AG08396 (cell line): ENCODE measurements at places on chromosomes 5 and 9.
A peak's percentile ranks its signal among the peaks of the same experiment; 100 is the strongest.

DNA sequence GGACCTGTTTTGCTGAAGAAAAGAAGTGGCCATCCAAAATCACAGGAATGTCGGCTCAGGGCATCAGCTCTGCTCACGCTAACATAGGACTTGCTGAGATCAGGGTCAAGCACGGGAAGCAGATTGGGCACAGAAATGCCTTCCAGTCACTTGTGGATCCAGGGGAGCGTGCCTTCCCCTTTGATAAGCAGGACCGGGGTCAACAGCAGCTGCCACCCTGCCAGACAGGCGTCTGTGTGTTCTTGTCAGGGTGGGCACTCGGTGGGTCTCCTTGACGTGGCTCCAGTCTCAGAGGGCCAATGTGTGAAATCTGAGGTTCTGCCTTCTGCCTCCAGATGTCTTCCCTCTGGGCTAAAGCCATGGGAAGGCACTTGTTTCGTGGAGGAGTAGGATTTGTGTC lies 313.7 kb upstream of the IRX4 start:
- DNase-seq: no peak

DNA sequence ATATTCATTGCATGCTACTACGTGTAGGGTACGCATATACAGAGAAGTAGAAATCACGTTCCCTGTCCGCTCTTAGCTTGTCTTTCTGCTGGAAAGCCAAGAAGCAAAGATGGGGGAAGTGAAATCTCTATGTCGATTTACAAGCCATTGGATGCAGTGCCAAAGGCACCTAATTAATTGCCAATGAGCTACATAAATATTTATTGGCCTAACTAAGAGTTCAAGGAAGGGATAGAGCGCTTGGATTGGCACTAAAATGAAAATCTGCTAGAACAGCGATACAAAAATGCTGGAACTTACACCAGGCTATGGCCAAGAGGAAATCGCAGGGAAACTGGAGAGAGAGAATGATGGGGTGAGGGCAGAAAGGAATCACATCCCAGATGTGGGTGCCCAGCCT lies 10.8 kb downstream of the SMIM23 start:
- no peak for DNase-seq

GRCh38 chr9:136773386-136774044 lies 9.2 kb upstream of the LCN15 start:
- peak; percentile 39 for DNase-seq

GRCh38 chr5:43192558-43193180 lies 644 bp downstream of the NIM1K start:
- peak; percentile 59 for DNase-seq

DNA sequence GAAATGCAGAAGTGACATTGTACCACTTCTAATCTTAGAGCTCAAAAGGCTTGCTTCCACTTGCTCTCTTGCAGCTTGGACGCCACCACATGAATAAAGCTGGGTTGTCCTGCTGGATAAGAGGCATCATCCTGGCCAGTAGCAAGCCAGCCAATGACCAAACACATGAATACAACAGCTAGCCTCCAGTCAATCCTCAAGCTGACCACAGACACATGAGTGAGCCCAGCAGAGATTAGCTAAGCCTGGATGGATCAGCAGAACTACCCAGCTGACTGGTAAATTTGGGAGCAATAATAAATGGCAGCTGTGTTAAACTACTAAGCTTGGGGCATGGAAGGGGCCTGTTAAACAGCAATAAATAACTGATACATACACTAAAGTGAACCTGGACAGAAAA lies 121.1 kb upstream of the SLC12A2 start:
- no peak for DNase-seq

DNA sequence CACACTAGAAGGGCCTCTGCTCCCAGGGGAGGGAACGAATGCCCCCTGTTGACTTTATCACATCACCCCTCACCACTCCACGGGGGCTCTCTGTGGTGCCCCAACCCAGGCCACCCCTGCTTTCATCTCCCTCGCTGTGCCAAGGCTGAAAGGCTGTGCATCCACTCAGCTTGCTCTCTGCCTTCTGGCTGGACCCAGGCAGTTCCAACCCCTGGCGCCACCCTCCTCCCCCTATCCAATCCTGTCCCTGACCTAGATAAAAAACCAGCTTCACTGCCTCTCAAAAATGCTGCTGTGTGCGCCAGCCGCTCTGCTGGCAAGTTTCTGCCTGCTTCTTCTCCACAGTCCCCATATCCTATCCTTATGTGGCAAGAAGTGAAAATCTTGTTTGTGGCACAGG lies 22.4 kb upstream of the CORO2A start:
- no peak for DNase-seq

DNA sequence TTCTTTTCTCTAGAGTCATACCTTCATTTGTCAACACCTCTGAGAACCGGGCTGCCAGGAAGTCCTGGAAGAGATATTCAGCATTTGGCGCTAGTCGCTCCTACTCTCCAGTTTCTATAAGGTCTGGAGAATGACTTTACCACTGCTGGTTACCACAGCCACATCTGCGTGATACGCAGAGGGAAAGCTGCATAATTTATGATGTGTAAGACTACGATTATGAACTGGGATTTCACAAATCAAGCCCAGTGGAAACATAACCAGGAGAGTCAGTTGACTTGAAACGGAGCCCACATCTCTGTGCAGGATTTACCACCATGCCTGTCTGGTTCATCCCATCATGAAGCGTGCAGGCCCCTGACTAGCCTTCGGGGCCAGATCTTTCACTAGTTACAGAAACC lies 72.6 kb downstream of the FGF1 start:
- no peak for DNase-seq

DNA sequence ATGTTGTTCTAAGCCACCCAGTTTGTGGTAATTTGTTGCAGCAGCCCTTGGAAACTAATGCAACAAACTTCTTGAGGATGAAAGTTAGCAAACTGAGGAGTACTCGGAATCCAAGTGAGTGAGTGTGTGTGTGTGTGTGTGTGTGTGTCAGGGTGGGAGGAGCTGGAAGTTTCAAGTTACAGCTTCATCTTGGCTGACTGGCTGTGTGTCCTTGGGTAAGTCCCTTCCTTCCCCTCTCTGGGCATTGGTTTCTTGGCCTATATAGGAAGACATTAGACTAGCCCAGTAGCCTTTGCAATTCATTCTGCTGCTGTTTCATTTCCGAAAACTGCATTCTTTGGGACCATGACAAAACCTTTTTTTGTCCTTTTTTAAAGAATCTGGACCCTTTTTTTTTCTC lies 157.2 kb downstream of the MELK start:
- DNase-seq: no peak

- DNase-seq: peak; percentile 40
These were observed 99.4 kb downstream of the MTREX start for GRCh38 chr5:55407059-55407684.

GRCh38 chr9:105855987-105856386 lies 161.6 kb downstream of the TMEM38B start:
- DNase-seq: no peak

DNA sequence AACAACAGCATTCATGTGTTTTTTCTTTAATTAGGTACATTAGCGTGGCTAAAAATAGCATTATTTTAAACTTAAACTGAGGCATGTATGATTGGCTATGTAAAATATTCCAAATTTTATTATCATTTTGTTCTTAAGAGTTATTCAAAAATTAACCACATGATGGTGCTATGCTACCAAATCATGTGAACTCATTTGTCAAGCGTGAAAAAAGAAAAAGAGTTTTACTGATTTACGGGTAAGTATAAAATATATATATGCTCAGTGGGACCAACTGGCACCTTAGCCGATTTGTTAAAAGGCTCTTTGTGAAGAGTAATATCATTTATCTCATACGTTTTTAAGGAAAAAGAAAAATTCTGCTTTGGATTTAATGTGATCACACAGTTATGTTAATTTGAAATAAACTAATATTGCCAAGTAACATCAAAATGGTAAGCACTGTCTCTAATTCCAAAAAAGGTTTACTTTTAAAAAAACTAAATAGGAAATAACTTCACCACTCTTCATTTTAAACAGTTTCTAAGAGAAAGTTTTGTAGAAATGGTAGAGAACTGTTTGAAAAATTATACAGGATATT lies 1042.3 kb downstream of the CDH12 start:
- no peak for DNase-seq

DNA sequence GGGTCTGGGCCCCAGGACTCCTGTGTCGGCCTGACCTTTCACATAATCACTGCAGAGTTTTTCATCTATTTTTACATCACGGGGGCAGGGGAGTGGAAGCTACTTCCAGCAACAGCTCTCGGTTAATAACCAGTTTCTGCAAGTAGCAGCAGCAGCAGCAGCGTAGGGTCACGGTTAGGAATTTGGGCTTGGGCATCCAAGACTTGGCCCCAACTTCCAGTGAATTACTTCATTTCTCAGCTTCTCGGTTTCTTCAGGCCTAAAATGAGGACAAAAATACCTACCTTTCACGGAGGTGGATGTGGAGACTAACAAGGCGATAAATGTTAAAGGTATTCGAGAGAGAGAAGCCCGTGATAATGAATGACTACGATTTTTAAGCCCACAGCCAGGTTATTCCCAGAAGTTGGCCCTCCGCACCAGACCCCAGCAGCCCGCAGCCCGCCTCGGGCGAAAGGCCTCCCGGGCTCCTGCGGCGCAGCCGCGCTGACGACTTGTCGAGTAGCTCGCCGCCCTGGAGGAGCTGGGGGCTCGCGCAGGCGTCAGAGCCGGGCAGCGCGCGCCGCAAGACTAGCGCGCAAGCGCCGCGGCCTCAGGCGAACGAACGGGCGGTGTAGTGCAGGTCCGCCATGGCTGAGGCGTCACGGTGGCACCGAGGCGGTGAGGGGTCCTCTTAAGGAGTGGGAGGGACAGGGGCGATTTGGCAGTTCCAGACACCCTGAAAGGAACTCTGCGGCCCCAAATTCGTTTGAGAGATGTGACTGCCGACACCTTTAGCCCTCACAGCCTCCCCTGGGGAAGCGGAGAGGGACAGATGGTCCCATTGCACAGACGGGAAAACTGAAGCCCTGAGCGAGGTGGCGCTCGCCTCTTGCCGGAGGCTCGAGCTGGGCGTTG lies at the start of gene PKD2L2:
PKD2L2 (plus strand) TSS at position 595 of the 897 bp plus-strand sequence; CDS start at position 630, 35 bp downstream.
- peak; percentile 13 for DNase-seq

DNA sequence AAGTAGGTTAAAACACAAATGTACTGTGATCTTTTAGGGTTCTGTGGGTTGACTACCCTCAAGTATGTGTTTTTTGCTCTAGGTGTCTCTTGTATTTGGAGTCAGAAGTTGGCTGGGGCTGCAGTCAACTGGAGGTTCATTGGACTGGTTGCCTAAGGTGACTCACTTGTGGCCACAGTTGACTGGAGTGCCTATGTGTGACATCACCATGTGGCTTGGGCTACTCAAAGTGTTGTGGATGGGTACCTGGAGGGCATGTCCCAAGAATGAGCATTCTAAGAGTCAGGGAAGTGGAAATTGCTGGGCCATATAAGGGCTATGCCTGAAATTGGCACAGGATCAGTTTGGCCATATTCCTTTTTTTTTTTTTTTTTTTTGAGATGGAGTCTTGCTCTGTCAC lies 27.4 kb downstream of the SNX30 start:
- DNase-seq: no peak
